ENCODE measurements at places on chromosomes 13 and 19.

- no peak for DNase-seq
Measured at GRCh38 chr19:49528211-49528771, 488 bp downstream of the RCN3 start.

DNA sequence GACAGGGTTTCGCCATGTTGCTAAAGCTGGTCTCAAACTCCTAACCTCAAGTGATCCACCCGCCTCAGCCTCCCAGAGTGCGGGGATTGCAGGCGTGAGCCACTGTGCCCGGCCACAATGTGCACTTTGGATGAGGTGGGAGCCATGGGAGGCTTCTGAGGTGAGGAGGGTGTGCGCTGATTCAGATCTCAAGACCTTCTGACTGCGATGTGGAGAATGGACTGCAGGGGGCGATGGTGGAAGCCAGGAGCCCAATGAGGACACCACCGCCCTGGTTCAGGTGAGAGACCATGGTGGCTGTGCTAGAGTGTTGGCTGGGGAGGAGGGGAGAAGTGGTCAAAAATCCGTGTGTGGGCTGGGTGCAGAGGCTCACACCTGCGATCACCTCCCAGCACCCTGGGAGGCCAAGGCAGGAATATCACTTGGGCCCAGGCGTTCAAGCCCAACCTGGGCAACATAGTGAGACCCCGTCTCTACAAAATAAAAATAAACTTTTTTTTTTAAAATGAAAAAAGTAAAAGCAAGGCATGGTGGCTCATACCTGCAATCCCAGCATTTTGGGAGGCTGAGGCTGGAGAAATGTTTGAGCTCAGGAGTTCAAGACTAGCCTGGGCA lies 5.6 kb downstream of the INAFM1 start:
- DNase-seq: peak; percentile 28

GRCh38 chr19:4089400-4089908 lies 22.8 kb upstream of the ZBTB7A start:
- DNase-seq: peak; percentile 84

- DNase-seq: no peak
Measured at GRCh38 chr19:40229484-40229883, 3.0 kb upstream of the CCNP start.

- DNase-seq: no peak
Measured at GRCh38 chr13:38662362-38662761, 24.5 kb upstream of the FREM2 start.

GRCh38 chr13:103615771-103616170 lies 549.6 kb upstream of the SLC10A2 start:
- no peak for DNase-seq

GRCh38 chr13:45194081-45194939 lies 6.5 kb downstream of the KCTD4 start:
- DNase-seq: no peak

DNA sequence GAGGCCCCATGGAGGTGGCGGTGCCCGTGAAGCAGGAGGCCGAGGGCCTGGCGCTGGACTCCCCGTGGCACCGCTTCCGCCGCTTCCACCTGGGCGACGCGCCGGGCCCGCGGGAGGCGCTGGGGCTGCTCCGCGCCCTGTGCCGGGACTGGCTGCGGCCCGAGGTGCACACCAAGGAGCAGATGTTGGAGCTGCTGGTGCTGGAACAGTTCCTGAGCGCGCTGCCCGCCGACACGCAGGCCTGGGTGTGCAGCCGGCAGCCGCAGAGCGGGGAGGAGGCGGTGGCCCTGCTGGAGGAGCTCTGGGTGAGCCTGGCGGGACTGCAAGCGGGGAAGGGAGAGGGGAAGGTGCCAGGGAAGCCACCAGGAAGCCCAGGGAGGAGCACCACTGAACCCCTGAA lies 5.8 kb downstream of the ZNF444 start:
- DNase-seq: no peak

DNA sequence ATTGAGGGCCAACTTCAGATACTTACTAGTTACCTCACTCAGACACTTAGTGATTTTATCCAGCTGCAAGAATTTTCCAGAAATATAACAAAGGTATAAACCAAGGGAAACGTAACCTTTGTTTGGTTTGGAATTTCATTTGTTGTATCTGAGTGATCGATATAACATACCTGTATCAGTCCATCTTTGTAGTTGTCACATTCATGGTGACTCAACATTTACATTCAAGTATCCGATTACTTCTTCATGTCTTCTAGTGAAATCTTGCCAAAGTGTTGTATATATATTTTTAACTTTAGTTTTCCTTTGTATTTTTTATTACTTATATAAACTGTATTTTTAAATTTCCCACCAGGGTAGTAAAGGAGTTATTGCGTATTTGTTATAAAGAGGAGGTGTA lies 16.9 kb upstream of the MYCBP2 start:
- no peak for DNase-seq

DNA sequence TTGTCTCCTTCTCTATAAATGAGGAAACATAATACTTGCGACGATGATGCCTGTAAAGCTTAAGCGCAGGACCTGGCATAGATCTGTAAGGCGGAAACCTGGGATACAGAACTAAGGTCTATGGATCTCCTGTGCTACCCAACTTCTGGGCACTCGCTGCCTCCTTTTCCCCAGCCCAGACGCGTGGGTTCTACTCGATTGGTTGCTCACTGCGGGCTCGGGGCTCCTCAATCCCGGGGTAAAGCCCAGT lies 615 bp upstream of the PSMC4 start:
- DNase-seq: peak; percentile 70

DNA sequence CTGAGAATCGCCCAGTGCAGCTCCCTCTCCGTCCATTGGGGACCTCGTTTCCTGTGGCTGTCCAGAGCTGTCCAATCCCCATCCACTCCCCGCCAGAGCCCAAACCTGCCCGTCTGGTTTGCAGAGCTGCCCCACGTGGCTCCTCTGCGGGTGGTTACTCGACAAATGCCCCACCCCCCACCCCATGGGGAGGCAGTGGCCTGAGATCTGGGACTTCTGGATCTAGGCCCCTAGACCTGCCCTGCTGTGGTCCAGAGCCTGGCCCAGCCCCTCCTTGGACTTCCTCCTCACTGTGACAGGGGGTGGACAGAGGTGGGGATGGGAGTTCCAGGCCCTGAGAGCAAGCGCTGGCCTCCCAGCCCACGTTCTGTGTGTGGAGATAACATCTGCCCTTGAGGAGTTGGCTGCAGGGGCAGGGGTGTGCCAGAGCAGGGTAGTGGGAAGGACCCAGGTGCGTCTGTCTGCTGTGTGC lies 29.1 kb downstream of the PAK4 start:
- DNase-seq: no peak

GRCh38 chr13:26255115-26255514 lies 1.2 kb downstream of the CDK8 start:
- DNase-seq: peak; percentile 21

GRCh38 chr13:79742923-79743322 lies 262.0 kb downstream of the NDFIP2 start:
- DNase-seq: no peak

GRCh38 chr13:36925603-36926002 lies 5.6 kb upstream of the SMAD9 start:
- DNase-seq: no peak

- DNase-seq: no peak
Measured at GRCh38 chr13:71624653-71625600, 242.1 kb downstream of the DACH1 start.

DNA sequence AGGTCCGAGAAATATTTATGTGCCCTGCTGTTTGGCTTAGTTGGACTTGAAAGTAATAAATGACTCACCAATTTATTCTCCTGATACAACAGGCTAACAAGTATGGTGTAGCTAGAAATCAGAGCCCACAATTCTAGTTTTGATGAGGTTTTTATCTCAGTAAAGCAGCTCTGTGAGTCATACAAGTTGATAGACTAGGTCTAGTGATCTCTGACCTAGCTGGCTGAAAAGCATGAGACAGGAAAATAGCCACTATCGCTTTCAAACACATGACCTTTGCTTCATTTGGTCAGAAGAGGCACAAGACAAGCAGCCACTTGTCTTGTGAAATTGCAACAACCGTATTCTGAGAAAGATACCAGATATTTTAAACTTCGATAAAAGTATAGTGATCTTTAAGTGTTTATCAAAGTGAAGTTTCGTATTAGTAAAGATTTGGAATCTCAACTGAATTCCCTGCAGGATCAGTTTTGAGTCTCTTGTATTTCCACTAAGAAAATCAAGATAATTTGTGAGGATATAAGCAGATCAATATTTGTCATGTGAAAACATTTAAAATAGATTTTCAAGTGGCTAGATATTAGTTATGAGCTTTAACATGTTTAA lies 126.7 kb downstream of the MAB21L1 start:
- DNase-seq: peak; percentile 61

DNA sequence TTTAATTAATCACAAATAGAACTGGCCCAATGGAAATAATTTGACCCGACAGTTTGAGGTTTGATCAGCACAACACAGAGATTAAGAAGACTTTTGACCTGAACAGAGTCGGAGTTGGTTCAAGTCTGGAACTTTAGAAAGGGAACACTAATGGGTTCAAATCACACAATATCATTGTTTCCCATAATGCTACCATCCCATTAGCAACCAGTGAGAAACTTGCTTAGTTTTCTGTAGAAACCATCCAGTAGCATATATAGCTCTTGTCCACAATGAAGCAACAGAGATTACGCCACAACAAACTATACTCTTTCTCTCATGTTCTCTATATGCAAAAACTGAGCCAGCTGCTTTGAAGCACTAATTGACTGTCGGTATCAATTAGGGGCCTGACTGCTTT lies 376.9 kb upstream of the SPRY2 start:
- DNase-seq: no peak

GRCh38 chr13:98944336-98944735 lies 33.5 kb downstream of the DOCK9 start:
- DNase-seq: no peak
